ENCODE measurements at places on chromosomes 2 and 18. TPM values are rescaled to one million over a fixed set of nuclear protein-coding genes. Genes with fewer than 3 reads are reported as not detected.

Gene COL3A1
- total RNA-seq: 0.17 TPM

Gene RBKS
- 0.54 TPM for total RNA-seq

Gene ASAP2
- total RNA-seq: 16.5 TPM

Gene KATNAL2
- total RNA-seq: 7.7 TPM

Gene ZDBF2
- 35.6 TPM for total RNA-seq

Gene SELENOI
- total RNA-seq: 67.8 TPM

Gene CIB4
- not detected for total RNA-seq

Gene MAP2
- 4.4 TPM for total RNA-seq

Gene NTSR2
- not detected for total RNA-seq

Gene MC5R
- not detected for total RNA-seq

Data from GM23338 (cell line).